ENCODE measurements at places on chromosomes 12 and 14.

DNA sequence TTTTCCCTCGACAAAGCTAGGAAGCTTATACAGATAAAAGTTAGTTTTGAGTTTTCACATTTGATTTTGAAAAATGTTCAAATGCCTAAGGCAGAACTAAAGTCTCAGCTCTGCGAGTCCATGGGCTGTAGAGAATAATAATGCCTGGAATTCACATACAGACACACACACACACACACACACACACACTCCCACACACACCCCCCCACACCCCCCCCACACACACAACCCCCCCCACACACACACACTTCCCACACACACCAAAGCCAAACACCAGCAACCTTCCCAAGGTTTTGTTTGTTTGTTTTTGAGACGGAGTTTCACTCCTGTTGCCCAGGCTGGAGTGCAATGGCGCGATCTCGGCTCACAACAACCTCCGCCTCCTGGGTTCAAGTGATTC, 62.8 kb upstream of the EIF5 start:
- no peak for DNase-seq

DNA sequence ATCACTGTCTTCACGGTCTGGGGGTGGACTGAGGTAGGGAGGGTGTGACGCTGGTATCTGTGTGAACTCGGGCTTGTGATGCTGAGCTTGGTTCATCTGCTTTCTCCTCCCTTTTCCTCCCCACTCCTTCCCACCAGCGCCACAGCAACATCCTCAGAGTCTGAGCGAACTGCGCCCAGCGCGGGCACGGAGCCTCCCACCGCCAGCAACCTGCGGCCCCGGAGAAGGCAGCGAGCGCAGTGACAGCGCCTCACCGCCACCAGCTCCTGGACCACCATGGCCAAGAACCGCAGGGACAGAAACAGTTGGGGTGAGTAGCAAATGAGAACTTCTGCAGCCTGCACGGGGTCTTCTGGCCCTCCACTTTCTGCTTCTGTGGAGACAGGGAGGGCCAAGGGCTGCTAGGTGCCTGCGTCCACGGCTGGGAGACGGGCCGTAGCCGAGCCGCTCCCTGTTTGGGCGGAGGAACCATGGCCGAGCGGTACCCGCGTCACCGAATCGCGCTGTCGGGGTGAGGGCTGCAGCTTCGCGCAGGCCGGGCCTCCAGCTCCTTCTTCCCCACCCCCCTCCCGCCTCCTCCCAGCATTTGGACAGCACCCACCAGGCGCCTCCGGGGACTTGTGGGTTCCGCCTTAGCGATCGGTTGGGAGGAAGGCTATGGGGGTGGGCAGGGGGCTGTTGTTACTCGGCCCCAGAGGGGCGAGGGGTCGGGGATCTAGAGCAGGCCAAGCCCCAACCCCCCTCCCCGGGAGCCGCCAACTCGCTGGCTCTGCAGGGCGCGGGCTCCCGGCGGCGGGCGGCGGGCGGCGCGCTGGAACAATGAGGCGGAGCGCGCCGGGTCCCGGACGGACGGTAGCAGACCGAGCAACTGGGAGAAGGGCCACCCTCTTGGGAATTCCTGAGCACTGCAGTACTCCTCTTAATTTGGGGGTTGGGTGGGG, at the start of gene ATL1:
TSS of gene ATL1 (plus strand) at position 156 of the 941 bp plus-strand sequence. CDS start at position 277, 121 bp downstream.
- DNase-seq, result peak; percentile 89

GRCh38 chr14:105203057-105203531, 22.0 kb upstream of the NUDT14 start:
- peak; percentile 97 for DNase-seq

GRCh38 chr14:103576371-103577024, 13.7 kb downstream of the COA8 start:
- DNase-seq, result peak; percentile 77

GRCh38 chr12:4809449-4810218, 89.4 kb downstream of the GALNT8 start:
- peak; percentile 77 for DNase-seq

DNA sequence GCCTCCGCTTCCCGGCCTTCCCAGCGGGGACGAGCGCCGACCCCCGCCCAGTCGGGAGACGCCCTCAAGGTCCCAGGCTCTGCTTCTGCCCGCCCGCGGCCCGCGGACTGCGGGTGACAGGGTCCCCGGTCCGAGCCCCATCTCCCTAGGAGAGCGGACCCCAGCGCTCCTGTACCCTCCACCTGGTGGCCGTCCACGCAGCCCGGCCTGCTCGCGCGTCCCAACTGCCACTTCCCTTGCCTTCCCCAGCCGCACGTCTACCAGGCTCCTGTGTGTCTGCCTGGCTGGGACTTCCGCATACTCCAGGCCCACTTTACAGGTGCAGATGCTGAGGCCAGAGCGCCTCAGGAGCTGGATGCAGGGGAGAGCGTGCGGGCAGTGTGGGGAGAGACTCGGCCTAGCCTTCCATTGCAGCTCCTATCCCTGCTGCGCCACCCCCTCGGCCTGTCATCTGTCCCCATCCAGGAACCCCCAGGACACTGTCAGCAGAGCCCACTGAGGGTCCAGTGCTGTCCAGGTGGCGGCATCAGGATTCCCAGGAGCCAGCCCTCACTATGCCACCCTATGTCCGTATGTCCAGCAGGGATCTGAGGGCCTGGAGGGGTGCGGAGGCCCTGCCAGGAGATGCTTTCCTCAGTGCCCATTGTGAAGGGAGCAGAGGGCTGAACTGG, 8.0 kb upstream of the ANKRD9 start:
- no peak for DNase-seq

DNA sequence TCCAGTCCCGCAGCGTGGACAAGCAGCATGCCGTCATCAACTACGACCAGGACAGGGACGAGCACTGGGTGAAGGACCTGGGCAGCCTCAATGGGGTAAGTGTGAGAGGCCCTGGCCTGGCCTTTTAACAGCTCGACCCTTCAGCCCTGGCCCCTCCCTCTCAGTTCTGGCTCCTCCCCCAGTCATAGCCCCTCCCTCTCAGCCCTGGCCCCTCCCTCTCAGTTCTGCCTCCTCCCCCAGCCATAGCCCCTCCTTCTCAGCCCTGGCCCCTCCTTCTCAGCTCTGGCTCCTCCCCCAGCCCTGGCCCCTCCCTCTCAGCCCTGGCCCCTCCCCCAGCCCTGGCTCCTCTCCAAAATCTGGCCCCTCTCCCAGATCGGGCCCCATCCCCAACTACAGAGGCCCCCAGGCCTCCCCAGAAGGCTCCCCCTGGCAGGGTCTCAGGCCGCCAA, 11.2 kb downstream of the CEP170B start:
- DNase-seq, result peak; percentile 98

GRCh38 chr14:99244367-99244901, 27.6 kb downstream of the BCL11B start:
- no peak for DNase-seq

- no peak for DNase-seq
Measured at GRCh38 chr12:31876568-31877424, 82.4 kb upstream of the RESF1 start.

GRCh38 chr12:101839324-101840283, 8.8 kb upstream of the GNPTAB start:
- peak; percentile 70 for DNase-seq

GRCh38 chr12:113862590-113863454, 103.3 kb downstream of the RBM19 start:
- no peak for DNase-seq

DNA sequence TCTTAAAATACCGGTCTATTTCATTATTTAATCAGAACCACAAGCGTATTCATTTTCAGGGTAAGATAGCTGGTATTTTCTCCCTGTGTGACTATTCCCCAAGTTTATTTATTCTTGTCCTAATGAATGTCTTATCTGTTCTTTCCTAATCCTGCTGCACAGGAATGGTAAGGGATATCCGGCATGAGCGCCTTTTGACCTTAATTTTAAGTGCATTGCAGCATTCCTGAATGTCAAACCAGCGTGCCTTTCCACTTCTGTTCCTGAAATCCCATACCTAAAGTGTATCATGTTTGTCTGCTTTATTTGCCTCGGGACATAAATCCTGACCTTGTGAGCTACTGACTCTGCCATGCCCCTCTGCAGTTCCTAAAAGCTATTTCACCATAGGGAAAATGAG, 1713.2 kb upstream of the FLRT2 start:
- no peak for DNase-seq

DNA sequence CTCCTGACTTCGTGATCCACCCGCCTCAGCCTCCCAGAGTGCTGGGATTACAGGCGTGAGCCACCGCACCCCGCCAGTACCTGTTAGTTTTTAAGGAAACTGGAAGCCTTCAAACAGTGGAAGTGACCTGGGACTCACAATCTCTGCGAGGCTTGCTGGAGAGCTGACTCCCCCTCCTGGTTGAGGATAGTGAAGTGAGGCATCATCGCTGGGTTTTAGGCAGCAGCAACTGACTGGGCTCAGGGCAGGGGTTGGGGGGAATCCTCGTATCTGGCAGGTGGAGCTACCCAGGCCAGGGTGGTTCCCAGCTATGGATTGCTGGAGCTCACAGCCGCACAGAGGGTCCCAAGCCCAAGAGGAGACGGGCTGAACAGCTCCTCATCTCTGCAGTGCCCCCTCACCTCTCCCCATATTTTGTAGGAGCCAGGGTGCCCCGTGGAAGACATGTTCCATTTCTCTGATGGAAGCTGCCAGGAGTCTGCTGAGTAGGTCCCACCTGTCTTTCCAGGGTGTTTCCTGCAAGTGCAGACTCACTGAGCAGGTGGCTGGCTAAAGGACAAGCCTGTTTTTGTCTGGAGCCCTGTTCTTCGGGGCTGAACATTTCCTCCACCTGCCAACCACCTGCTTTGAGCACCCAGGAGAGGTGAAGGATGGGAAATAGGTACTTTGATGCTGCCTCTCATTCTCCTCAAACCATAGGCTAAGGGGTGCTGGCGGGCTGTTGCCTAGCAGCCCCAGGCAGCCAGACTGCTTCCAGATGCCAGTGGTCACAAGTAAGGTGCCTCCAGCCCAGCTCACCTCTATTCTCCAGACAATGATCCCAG, 3.1 kb downstream of the AVIL start:
- DNase-seq, result peak; percentile 80

DNA sequence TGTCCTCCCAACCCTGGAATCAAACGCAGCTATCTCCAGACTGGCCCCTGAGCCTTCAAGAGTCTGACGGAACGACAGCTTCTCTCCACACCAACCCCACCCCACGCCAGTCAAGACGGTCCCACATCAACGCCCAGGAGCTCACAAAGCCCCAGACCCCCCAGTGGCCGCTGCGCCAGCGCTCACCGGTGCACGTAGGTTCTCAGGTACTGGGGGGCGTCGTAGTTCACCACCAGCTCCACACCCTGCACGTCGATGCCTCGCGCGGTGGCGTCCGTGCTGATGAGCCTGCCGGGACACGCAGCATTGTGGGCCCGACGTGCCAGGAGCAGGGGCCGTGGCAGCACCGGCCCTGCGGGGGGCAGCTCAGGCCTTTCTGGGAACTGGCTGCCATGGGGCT, 4.2 kb downstream of the DDX51 start:
- no peak for DNase-seq

DNA sequence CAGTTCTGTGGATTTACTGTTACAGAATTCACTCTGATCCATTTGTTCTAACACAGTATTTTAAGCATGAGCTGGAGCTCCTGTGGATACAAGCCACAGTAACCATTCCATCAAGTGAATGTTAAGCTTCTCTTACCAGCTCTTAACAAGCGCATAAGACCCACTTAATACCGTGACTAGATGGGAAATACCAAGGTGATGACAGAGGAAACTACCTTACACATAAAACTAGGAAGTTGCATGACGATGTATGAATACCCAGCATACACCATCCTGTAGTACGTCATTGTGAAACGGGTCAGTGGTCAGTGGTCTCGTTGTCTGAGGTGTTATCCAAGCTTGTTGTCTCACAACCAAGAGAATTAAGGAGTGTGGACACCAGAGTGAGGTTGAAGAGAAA, 2.0 kb upstream of the GALC start:
- DNase-seq, result no peak

- DNase-seq, result no peak
Measured at GRCh38 chr12:119990382-119990874, 1.4 kb downstream of the BICDL1 start.

- no peak for DNase-seq
Measured at GRCh38 chr14:39668449-39668848, 236.2 kb upstream of the FBXO33 start.

- no peak for DNase-seq
Measured at GRCh38 chr12:65602253-65602609, 222.1 kb upstream of the HMGA2 start.

DNA sequence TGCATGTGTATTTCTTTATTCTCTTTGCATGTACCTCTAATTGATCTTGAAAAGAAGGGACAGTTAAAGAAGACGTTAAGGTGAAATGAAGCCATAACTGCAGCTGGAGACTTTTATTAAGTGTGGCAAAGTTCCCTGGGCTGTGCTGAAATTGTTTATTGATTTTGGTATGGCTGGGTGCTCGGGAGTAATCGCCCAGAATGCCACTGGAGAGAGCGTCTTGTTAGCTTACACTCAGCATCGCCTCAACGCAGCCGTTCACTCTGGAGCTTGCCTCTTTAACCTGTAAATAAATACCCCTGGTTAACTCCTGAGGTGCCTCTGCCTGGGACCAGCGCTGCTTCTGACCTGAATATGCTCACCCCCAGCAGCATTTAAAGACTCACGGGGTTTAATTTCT, 98.6 kb downstream of the GPATCH2L start:
- DNase-seq, result no peak

DNA sequence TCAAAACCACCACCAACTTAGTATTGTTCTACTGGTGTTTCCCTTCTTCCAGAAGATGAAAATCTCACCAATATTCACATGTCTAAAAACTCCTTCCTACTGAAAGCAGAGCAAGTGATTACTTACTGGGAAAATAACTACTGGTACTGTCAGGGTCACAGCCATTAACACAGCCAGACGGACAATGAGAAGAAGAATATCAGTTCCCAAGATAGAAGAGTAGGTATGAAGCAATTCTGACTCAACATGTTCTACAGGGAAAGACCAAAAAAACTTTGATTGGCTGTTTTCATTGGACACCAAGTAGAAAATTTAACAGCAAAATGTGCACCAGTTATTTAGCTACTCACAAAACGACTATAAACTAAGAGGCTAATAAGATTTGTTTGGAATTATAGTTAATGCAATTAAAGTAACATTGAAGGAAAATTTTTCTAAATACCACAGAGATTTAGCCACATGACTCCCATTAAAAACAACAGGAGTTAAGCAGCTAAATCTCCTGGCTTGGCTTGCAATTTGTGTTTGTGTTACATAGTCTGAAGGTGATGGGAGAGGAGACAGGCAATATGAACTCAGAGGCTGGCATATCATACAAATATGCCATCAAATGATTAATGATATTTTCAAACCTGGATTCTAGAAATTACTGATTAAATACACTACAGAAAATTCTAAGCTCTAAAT, 9.5 kb downstream of the SLC38A2 start:
- no peak for DNase-seq

GRCh38 chr12:30989754-30990153, 63.2 kb downstream of the TSPAN11 start:
- DNase-seq, result peak; percentile 92

DNA sequence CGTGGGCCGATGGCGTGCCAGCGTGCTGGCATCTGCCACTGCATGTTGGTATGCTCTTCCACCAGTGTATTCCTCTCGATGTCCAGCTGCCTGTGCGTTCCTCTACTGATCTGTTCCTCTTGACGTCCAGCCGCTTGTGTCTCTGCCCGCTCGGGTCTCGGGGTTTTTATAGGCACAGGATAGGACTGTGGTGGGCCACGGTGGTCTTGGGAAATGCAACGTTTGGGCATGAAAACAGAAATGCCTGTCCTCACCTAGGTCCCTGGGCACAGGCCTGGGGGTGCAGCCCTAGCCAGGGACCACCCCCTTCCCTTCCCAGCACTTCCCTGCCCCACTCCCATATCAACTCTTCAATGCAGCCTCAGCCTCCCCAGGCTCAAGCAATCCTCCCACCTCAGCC, 10.3 kb upstream of the GALNT6 start:
- DNase-seq, result no peak

Data from H7 (cell line).